ENCODE measurements at places on chromosomes 1 and 21. TPM values are rescaled to one million over a fixed set of nuclear protein-coding genes. Genes with fewer than 3 reads are reported as not detected.

DNA sequence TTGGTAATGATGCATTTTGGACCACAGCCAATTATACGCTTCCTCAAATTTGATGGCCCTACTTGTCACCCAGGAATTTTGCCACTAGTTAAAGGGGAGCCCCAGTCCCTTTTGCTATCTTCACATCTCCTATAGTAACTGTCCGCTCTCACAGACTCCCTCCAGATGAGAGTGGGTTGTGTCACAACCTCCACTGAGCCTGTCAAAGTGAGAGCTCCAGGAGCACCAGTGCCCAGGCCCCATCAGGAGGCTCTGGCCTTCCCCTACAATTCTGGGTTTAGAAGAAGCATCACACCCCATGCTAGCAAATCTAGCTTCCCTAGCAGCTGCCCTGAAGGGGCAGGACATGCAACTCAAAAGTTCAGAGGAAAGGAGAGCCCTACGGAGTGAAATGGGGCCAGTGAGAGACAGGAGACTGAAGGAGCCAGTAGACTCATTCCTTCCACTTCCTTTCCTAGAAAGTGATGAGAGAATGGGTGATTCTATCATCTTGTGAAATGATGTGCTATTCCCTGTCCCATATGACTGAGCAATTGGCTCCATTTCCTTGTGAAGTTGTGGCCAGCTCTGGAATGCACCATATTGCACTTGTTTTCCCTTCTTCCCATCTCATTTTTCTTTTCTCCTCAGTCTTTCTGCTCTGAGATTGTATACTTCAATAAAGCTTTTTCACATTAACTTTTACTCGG, 541.3 kb downstream of the DPYD start:
- DNase-seq = no peak

DNA sequence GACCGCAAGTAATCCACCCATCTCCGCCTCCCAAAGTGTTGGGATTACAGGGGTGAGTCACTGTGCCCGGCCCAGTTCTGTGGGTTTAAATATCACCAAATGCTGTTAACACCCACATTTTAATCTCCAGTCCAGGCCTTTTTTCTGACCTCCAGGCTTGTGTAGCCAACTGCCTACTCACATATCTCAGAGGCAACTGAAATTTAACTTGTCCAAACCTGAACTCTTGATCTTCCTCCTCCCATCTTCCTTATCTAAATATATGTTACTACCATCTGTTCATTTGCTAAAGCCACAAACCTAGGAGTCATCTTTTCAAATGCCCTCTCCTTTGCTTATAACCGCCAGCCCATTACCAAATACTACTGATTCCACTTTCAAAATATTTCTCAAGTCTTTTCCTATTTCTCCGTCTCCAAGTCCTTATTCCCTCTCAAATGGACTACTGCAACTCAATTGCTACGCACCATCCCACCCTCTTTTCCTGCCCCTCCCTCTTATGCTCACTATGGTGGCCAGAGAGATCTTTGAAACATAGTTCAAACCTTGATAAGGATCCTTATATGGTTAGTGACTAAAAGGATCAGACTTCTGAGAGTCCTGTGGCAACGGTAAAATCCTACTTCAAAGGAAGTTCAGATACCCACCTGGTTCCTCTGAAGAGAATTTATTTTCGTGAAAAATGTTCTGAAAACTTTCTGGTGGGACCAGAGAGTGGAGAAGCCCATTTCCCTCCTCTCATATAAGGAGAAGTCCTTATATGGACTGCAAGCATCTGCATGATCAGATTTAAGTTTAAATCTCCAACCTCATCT, 78.5 kb upstream of the CDC42BPA start:
- DNase-seq = no peak

The SERINC2 gene
- polyA plus RNA-seq = 48.6 TPM

DNA sequence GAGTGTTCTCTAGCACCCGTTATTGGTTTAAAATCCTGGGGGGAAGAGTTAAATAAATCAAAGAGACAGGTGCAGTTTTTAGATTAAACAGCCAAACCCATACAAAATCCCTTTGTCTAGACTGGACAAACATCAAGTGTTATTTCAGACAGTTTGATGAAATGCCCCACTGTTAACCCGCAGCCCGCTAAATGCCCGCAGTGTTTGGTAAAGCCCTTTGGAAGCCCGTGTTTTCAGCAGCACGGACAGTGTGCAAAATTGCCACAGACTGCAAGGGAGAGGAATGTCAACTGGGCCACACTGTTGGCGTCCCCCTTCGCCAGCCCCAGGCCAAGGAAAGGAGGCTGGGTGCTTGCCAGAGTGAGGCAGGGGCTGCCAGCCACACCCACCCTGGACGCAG, 26.6 kb downstream of the AJAP1 start:
- no peak for DNase-seq

DNA sequence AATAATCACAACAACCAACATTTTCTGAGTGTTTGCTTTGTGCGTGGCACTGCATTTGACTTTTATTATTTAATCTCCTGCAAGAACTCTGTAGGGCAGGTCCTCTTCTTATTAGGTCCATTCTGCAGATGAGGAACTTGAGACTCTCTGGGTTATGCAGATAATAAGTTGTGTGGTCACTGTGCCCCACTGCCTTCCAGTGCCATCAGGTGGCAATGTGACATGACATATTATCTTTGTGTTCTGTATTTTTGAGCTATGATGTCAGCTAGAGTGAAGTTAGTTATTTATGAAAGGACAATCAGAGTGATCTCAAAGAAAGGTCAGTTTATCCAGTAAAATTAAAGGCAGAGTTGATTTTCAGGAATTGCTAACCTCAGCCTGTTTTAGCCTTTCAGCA, 196.0 kb downstream of the FMN2 start:
- DNase-seq = no peak

The ALPL gene
- polyA plus RNA-seq = 0.92 TPM

GRCh38 chr1:116663821-116664220, 3.7 kb downstream of the IGSF3 start:
- no peak for DNase-seq

The OR10R2 gene
- polyA plus RNA-seq = not detected

GRCh38 chr1:243819438-243819839, 30.6 kb downstream of the AKT3 start:
- no peak for DNase-seq

DNA sequence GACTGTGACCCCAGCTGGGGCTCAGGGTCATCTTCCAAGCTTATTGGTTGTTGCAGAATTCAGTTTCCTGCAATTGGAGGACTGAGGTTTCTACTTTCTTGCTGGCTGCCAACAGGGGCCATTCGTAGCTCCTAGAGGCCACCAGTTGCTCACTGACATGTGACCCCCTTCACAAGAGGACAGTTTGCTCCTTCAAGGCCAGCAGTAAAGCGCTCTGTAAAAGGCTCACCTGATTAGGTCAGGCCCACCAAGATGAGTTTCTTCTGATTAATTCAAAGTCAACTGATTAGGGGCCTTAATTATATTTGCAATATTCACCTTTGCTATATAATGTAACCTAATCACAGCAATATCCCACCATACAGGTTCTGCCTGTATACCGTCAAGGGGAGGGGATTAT, 68.9 kb downstream of the SLC9A1 start:
- DNase-seq = no peak

GRCh38 chr1:38179483-38179882, 132.9 kb upstream of the POU3F1 start:
- no peak for DNase-seq

DNA sequence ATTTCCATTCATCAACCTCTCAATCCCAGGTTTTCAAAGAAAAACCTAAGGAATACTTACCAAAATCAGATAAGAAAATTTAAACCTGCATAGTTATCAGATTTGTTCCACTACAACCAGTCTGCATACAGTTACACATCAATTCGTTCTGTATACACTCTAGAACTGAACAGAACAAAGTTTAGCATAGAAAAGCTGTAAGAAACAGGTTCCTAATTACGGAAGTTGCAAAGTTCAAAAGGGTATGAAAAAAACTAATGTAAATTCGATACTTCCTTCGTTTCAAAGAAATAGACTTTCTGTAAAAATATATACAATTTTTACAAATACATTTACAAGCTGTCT, 3.1 kb downstream of the MCL1 start:
- DNase-seq = no peak

GRCh38 chr1:53257454-53258081, 19.2 kb upstream of the MAGOH start:
- no peak for DNase-seq

Data from endothelial cell of umbilical vein (primary cell).